ENCODE measurements at places on chromosomes 6 and 20.

DNA sequence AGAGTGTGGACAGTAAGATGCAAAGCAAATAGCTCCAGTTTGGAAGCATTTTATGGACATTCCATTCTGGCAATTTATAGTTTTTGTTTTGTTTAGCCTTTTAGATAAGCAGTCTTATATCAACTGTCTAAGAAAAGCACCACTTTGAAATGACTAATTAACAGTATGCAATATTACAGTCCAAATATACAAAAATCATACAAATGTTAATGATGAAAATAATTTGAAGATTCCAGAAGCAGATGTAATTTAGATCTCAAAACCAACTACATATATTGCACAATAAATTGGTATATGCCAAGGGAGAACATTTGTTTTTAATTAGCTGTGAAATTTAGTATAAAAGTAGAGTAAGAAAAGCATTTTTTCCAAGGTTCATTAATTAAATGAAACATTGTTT is 158.8 kb downstream of the KIF6 start:
- DNase-seq, result no peak

GRCh38 chr6:168695701-168696100 is 254.7 kb downstream of the SMOC2 start:
- no peak for DNase-seq

- no peak for DNase-seq
These were observed 21.7 kb upstream of the MRPS10 start for GRCh38 chr6:42239333-42239732.

- no peak for DNase-seq
These were observed 3.5 kb downstream of the CST3 start for GRCh38 chr20:23634044-23634801.

GRCh38 chr20:31720486-31721407 is 1.9 kb downstream of the BCL2L1 start:
- DNase-seq, result no peak

DNA sequence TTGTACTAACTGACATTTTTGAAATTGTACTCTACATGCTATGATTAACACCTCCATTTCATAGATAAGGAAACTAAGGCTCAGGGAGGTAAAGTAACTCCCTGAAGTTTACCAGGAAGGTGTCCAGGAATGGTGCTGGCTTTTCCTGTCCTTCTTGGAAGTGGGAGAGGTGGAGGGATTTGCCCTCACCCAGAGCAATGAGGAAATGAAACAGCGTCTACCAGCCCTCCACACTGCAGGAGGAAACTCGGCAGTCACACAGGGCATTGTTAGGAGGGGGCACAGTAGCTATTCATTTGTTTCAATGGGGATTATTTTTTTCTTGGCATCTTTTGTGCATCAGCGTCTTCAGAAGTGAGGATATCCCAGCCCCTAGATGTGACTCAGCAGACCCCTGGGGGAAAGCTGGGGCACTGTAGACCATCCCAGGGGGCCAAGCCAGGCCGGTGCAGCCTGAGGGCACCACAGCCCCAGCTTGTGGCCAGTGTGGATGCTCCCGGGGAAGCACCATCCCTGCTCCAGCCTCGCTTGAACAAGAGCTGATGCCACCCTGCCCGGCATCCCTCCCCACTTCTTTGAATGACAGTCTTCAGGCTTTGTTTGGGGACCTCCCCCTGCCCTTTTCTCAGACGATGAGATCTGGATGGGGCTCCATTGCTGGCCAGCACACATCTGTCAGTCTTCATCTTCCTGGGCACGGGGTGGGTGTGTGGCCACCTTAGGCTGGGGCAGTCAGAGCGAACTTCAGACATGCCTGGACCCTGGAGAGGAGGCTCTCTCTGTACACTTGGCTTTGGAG is 224.4 kb upstream of the PMEPA1 start:
- no peak for DNase-seq

DNA sequence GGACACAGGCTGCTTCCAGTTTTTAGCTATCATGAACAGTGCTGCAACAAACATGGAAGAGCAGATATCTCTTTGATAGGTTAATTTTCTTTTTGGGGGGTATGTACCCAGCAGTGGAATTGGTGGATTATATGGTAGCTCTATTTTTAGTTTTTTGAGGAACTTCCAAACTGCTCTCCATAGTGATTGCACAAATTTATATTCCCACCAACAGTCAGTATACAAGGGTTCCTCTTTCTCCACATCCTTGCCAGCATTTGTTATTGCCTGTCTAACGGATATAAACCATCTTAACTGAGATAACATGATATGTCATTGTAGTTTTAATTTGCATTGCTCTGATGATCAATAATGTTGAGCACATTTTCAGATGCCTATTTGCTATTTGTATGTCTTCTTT is 237.6 kb downstream of the MMUT start:
- no peak for DNase-seq

DNA sequence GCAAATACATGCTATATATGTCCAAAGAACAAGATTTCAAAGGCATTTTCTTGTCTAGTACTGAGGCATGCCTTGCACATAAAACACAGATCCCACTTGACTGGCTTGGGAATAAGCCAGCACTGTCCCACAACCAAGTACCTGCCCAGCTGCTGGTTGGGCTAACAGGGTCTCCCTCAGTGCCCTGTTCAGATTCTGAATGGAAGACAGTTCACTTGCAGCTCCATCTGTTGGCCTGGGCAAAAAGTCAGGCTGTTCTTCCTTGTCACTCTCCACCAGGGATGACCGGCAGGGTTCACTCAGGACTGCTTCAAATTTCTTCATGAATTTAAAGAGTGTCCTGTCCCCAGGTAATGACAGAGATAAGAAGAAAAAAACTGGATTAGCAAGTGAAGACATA is 44.4 kb upstream of the LYRM2 start:
- DNase-seq, result no peak

GRCh38 chr6:150992703-150993102 is 127.2 kb downstream of the MTHFD1L start:
- DNase-seq, result no peak

DNA sequence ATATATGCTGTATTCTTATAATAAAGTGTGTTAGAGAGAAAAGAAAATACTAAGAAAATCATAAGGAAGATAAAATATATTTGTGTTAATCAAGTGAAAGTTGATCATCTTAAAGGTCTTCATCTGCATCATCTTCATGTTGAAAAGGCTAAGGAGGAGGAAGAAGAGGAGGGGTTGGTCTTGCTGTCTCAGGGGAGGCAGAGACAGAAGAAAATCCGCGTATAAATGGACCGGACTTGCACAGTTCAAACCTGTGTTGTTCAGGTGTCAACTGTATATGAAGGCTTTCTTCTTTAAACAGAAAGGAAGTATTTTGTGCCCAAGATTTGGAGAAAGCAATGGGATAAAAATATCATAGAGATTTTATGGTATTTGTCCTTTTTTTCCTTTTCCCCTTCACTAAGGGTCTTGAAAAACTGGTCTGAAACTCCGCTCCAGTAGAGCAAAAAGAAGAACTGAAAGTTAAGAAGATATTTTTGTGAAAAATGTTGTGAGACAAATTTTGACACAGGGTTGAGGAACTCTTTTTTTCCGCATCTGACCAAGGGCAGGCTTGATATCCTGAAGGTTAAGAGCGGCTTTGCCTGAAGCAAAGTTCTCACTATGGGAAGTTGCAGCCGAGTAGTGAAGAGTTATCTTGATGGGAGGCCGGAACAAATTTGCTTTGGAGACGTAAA is 350.7 kb downstream of the LAMA2 start:
- DNase-seq, result no peak

DNA sequence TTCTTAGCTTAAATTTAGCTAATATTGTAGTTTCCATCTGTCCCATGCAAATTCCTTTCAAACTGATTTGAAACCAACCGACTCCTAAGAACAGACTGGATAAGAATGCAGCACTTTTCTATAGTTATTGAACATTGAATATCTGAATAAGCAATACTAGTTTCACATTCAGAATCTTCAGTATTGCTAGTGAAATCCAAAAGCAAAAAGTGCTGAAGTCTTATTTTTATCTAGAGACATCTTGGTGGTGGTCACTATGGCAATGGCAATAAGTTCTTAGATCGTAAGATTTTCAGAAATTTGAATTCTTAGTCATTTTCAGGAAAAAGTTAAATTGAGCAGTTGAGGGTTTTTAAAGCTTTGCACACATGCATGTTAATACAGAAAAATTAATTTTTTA is 2.7 kb downstream of the TFB1M start:
- DNase-seq, result no peak

DNA sequence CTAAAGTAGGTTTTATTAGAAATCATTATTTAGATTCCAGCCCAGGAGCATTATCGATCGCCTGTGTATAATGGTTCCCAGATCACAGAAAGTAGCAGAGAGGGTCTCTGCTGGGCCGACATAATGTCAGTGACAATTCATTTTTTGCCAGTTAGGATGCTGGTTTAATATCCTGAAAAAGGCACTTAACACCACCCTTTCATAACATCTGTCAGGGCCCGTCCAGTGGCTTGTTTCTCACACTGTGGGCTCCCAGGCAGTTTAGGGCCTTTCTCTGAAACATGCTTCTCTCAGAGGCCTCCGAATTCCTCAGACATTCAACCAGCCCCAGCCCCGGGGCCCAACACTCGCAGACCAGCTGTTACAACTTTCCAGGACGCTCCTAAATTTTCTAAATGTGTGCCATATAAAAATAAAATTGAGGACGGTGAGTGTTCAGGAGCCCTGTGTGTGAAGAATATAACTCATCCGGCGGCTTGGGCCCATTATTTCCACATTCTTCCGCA is 108.6 kb upstream of the EYA4 start:
- DNase-seq, result peak; percentile 13

DNA sequence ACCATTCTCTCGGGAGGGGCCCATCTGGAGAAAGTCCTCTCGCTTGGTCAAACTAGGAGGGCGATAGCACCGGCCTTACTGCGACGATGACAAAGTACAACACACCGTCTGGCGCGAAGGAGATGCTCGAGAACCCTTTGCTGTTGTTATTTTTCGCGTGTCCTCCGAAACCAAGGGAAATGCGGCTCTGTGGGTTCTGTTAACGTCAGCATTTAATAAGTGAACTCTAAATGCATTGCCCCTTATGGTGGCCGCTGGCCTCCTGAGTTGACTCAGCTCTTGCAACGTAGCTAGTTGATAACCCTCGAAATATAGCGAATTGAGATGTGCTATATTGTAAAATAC is 577 bp upstream of the SCAND1 start:
- no peak for DNase-seq

GRCh38 chr6:70272071-70272470 is 30.8 kb downstream of the COL9A1 start:
- no peak for DNase-seq

GRCh38 chr6:147087641-147088040 is 116.6 kb upstream of the STXBP5 start:
- no peak for DNase-seq

- DNase-seq, result peak; percentile 35
These were observed at the start of gene RIPOR3 for GRCh38 chr20:50690650-50691572. Gene RIPOR3 (minus strand): TSS chr20:50691542. CDS start chr20:50691128, 414 bp downstream.

DNA sequence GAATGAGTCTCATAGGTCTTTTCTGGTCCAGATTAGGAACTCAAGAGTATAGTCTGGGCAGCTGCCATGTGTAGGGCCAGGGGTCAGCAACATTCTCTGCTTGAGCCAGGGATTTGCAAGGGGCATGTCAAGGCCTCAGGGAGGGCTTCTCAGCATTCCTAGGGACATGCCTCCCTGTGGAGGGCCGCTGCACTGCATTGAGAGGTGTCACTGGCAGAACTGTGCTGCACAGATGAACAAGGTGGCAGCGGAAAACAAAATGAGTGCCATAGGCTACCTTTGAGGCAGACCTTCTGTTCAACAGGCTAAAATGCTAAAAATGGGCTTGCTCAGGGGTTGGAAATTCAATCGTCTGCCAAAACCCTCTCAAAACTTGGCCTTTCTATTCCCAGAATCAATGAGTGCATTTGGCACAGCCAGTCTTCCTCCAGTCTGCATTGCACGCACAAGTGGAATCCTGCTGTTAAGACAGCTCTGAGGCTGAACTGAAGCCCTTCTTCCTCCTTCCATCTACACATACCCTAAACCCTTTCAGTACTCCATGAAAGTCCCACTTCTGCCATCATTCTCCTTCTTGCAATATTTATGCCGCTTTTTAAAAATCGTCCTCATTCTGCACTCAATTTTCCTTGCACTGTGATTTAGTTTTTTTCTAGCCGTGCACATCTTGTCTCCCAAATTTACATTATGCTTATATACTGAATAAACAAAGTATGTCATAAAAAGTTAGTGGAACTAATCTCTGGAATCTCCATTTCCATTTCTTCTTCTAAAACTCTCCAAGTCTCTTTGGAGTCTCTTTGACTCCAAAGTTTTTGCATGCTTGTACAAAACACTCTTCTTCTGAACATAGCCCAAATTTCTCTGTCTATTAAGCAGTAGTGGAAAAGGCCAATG is 51.7 kb downstream of the SLC26A8 start:
- DNase-seq, result peak; percentile 35

DNA sequence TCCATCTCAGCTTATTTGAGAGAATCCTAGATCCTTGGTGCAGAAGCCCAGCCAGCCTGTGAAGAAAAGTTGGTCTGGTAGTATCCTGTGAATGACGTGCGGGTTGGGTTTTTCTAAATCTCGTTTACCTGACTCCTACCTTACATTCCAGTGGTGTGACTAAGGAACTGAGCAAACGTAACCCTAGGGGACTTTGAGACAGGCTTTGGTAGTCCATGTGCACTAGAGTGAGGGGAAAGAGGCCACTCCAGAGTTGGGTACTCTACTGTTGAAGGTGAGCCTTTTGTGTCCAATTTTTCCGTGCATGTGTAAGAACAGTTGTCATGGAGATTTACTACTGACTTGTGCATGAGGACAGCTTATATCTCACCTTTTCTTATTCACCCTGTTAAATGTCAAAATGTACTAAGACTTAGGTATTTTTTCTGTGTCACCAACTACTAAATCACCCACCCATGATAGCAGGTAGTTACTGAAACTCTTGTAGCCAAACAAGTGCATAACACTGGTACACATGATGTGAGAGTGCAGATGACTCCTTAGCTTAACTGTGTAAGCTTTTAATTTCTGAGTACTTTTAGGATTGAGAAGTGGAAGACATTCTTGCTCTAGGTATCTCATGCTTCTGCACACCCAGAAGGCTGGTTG is 26.3 kb upstream of the PLCG1 start:
- no peak for DNase-seq

- DNase-seq, result no peak
These were observed 16.6 kb downstream of the CRYBG1 start for GRCh38 chr6:106377061-106377540.

GRCh38 chr6:83808926-83809325 is 44.2 kb upstream of the RIPPLY2 start:
- no peak for DNase-seq

GRCh38 chr6:4776131-4776492 is at the start of gene CDYL:
Gene CDYL (plus strand): TSS chr6:4776404. CDS start chr6:4776784, 380 bp downstream.
- peak; percentile 93 for DNase-seq

DNA sequence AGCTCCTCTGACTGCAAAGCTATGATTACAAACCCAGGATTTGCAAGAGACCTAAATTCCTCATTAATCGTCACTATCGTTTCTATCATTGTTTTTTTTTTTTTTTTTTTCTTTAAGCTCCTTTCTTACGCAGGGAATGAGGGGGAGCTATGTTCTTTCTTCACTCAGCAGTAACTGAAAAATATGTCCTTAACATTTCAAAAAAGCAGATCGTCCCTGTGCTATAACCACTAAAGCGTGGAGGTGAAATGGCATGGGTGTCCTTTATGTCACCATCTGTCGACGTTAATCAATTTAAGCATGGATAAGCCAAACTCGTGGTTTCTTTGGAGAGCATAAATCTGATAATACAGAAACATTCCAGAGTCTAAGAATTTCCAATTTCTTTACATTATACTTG is 67.9 kb upstream of the TRAF3IP2 start:
- no peak for DNase-seq

Measured in nephron progenitor cell (in vitro differentiated cells).